ENCODE measurements at places on chromosomes 12 and 14.

DNA sequence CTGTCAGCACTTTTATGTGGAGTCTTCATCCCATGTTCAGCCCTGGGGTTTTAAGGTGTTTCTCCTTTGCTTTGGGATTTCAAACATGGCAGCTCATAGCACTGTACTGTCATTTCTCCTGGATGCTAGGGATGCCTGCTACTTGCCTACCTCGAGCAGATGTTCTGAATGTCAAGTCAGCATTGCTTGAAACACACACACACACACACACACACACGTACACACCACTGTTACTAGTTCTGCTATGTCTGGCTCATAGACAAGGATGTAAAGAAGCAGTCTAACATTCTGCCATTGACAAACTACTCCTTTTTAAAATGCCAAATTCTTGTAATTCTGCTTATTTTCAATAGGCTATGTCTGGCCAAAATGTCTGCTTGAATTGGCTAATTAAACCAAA lies 72.7 kb downstream of the SAMD4A start:
- no peak for DNase-seq

GRCh38 chr12:1093166-1093751 lies 102.2 kb downstream of the ERC1 start:
- no peak for DNase-seq

DNA sequence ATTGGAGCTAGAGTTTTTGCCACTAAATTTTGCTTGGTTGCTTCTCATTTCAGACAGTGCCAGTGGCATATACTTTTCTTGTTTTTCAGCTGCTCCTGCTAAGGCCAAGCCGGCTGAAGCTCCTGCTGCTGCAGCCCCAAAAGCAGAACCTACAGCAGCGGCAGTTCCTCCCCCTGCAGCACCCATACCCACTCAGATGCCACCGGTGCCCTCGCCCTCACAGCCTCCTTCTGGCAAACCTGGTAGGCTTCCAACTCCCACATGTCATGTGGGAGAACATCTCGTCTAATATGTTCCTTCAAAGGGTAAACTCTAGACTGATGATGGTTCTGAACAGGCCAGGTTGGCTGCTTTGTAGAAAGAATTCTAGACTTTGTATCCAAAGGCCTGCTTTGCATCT lies 11.0 kb downstream of the DLST start:
- no peak for DNase-seq

DNA sequence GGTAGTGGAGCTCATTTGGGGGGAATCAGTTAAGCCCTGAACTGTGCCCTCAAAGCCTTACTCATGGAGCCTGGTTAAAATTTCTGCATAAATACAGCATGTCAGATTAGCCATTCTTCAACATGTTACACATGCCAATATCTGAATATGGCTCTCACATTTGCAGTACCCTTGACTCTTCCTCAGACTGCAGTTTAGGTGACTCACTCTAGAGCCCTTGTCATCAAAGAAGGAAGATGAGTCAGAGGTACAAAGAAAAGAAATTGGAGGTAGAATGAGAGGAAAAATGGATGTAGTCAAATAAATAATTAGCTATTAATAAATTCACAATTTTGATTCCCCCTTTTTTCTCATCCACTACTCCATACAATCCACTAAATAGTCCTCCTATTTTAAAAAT lies 23.6 kb upstream of the OR4K2 start:
- no peak for DNase-seq

- no peak for DNase-seq
Observed at GRCh38 chr14:88999137-88999536, 174.7 kb downstream of the TTC8 start.

DNA sequence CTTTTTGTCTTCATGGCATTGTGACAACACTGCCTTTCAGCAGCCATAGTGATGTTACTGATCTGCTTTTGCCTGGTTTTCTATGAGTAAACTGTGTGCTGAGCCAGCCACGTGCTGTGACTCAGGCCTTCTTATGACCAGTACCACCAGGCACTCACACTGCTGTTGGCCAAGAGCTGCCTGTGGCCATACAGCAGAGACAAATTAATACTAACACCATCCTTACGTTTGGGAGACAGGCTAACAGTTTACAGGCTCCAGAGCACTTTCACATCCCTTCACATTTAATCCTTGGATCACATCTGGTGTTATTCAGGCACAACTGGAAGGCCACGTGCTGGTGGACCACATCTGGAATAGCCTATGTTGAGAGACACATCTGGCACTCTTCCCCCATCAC lies 377.9 kb downstream of the CCDC91 start:
- DNase-seq: no peak

DNA sequence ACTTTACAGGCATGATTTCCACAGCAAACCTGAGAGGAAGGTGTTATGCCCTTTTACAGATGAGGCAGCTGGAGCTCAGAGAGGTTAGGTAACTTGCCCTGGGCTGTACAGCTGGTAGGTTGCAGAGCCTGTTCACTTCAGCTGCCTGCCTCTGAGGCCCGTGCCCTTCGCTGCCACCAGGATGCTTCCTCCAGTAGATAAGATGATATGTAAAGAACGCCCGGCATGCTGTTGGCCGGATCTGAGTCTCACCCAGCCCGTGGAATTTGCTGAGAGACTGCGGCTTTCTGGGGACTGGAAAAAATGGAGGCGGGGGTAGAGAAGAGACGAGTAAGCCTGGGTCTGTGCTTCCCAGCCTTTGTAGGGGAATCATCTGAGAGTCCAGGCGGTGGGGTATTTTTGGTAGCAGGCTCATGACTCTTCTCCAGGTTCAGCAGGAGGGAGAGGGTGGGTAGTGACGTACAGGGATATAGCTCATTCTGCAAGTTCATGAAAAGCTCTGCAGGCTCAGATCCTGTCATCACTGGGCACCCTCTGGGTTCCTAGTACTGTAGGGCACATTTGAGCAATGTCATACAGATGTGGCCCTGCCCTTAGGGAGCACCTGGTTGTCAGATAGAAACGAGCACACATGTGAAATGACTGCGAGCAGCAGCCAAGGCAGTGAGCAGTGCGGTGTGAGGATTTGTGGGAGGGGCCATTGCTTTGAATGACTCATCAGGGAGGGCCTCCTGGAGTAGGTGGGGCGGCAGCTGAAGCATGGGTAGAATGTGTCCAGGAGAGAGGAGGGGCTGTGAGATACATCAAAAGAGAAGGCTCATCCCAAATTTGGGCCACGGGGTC lies 159.4 kb downstream of the TSPAN9 start:
- DNase-seq: no peak

GRCh38 chr14:91164676-91165075 lies 50.8 kb downstream of the DGLUCY start:
- no peak for DNase-seq

DNA sequence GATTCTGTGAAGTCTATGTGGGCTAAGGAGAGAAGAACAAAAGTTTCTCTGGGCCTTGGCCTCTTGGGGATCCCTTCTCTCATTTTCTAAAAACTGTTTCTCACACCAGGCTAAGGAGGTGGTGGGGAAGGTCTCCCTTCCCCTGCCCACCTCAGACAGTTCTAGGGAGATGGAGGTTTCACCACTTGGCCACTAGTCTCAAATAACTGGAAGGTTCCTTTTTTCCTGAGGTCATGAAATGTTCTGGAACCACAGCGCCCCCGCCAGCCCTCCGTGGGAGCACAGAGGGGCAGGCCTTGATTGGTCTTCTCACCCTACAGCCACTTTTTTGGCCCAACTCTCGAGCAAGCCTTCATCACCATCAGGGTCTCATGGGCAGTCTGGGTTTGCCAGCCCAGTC lies 12.6 kb downstream of the C12orf43 start:
- DNase-seq: no peak

Measured in stimulated activated CD8-positive, alpha-beta memory T cell treated with anti-CD3 and anti-CD28 coated beads, Interleukin-7, amount 100 ng/mL, for 24 hours (primary cell).